ENCODE measurements at places on chromosomes 2 and 18.

GRCh38 chr2:31770741-31771140, 190.0 kb upstream of the SRD5A2 start:
- no peak for DNase-seq

DNA sequence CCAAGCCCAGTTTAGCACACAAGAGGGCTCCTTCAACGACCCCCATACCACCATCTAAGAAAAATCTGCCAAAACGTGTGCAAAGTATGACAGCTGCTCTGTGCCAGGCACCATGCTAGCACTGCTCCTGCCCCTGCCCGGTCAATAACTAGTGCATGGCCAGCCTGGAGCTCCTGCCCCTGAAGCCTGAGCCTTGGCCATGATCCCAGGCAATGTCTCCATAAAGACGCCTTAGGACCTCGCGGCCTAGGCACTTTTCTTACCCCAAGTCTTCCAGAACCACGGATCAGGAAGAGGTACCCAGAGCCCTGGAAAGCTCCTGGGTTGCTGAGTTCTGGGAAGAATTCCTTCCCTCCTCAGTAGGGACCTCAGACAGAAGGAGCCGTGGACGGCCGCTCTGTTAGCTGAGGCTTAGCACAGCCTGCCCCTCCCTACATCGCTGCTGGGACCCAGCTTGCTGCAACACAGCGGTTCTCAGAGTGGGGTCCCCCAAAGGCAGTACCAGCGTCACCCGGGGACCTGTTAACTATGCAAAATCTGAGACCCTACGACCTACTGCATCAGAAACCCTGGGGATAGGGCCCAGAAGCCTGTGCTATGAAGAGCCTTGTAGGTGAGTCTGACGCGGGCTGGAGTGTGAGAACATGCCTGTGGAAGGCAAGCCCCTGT, 117.8 kb upstream of the TWIST2 start:
- DNase-seq, result no peak

GRCh38 chr2:7427293-7428060, 510.3 kb downstream of the RNF144A start:
- no peak for DNase-seq

DNA sequence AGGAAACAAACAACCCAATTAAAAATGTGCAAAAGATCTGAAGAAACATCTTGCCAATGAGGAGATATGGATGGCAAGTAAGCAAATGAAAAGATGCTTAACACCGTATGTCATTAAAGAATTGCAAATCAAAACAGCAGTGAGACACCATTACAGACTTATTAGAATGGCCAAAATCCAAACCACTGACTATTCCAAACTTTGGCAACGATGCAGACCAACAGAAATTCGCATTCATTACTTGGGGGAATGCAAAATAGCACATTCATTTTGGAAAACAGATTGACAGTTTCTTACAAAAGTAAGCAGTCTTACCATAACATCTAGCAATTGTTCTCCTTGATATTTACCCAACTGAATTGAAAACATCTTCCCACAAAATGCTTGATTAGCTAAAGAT, 1118.7 kb downstream of the SUCLG1 start:
- DNase-seq, result no peak

- DNase-seq, result no peak
These were observed 20.3 kb downstream of the RALB start for GRCh38 chr2:120272763-120273481.

Data from stimulated activated CD4-positive, alpha-beta T cell treated with anti-CD3 and anti-CD28 coated beads, Interleukin-2, amount 100 ng/mL, for 4 hours (primary cell).